ENCODE measurements at places on chromosomes 5 and 9. TPM values are rescaled to one million over a fixed set of nuclear protein-coding genes. Genes with fewer than 3 reads are reported as not detected.

The MSMP gene
- 187 TPM for total RNA-seq

The ACOT12 gene
- total RNA-seq, result not detected

The LCN2 gene
- total RNA-seq, result not detected

The PCA3 gene
- total RNA-seq, result 0.25 TPM

The DND1 gene
- total RNA-seq, result 0.13 TPM

- no peak for DNase-seq
These were observed 893 bp upstream of the SH2D3C start for GRCh38 chr9:127779136-127779981.

- DNase-seq, result no peak
These were observed 1.2 kb upstream of the NSD1 start for GRCh38 chr5:177132136-177133095.
